ENCODE measurements at places on chromosomes 2 and 18. TPM values are rescaled to one million over a fixed set of nuclear protein-coding genes. Genes with fewer than 3 reads are reported as not detected.

C2orf15 gene
- total RNA-seq, result 3.6 TPM

ARL4C gene
- 43.8 TPM for total RNA-seq

SLC16A14 gene
- total RNA-seq, result 17.5 TPM

MALL gene
- total RNA-seq, result 10.9 TPM

LCT gene
- total RNA-seq, result not detected

UBE2E3 gene
- total RNA-seq, result 210 TPM

MTLN gene
- total RNA-seq, result 18.3 TPM

HOXD8 gene
- total RNA-seq, result 2.1 TPM

FBXO36 gene
- 6.3 TPM for total RNA-seq

Measured in camera-type eye (tissue), 1 donor.